ENCODE measurements at places on chromosomes 12 and 14.

DNA sequence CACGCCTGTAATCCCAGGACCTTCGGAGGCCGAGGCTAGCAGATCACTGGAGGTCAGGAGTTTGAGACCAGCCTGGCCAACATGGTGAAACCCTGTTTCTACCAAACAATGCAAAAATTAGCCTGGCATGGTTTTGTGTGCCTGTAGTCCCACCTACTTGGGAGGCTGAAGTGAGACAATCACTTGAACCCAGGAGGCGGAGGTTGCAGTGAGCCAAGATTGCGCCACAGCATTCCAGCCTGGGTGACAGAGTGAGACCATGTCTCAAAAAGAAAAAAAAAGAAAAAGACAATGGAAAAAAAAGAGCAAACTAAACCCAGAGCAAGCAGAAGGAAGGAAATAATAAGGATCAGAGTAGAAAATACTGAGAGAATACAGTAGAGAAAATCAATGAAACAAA is 5.4 kb downstream of the CHURC1 start:
- DNase-seq = no peak

- no peak for DNase-seq
Observed at GRCh38 chr12:92118826-92119536, 26.7 kb downstream of the BTG1 start.

DNA sequence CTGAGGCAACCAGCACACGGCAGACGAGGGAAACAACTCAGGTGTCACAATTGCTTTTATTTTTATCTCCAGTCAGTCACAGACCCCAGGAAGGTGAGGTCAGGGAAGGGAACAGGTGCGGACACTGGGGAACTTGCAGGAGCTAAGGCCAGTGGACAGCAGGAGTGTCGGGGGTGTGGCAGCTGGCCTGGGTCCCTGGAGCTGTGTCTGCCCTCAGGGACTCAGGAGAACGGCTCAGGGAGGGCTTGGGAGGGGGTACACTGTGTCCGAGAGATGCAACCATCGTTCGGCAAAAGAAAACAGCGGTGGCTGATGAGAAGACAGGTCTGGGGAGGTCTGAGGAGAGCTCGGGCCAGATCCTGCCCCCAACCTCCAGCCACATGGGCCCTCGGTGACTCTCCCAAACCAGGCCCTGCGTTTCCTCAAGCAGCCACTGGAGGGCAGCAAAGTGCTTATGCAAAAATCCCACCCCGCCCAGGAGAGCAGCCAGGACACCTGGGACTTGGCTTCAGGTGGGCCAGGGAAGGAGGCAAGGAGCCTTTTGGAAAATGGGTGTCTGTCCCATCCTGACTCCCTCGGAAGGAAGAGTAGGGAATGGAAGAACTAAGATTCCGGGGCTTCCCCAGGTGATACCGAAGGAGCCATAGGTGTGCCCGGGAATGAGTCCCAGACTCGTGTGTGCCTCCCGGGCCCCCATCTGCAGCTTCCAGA is 24.1 kb upstream of the BCDIN3D start:
- peak; percentile 87 for DNase-seq

- no peak for DNase-seq
Observed at GRCh38 chr12:53160000-53160399, 20.5 kb upstream of the ZNF740 start.

DNA sequence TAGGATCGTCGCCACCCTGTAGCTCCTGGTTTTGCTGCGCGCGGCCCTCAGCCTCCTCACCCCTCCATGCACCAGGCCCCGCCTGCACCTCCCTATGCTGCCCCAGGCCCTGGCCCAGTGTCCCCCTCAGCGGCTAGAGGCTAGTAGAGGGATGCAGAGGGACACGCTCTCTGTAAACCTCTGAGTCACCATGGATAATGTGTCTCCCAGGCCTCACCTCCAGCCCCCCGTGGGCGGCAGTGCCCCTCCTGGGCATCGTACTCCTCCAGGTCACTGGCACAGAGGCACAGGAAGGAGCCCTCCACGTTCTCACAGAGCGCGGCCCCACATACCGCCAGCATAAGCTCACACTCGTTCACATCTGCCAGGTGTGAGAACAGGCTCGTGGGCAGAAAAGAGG is 12.3 kb downstream of the ISCA2 start:
- DNase-seq = peak; percentile 26

DNA sequence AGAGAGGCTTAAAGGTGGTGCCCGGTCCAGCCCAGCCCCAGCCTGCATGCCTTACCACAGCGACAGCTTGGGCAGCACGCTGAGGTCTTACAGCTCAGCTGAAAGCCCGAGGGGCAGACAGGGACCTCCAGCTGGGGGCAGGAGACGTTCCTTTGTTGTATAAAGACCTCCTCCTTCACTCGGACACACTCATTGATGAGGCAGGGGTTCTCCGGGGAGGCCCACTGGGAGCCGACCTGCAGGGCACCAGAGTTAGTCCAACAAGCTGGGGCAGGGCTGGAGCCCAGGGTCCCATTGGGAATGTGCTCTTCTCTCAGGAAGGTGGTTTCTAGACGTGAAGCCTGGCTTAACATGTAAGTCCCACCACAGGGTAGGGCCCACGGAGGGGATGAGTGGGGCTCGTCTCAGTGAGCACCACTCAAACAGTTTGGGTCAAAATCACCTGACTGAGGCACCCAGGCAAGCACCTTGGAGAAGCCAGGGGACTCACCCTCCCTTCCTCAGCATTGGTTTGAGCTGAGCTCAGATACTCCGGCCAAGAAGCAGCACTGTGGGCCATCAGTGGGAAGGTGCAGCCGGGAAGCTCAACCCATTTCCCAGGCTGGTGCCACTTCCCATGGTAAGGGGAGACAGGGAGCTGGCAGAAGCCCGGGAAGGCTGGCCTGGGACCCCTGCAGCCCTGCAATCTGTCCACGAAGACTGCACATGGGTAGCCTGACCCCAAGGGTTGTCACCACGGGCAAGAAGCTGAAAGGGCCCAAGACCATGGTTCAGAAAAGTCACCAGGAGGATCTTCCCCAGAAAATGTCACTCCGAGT is 24.3 kb upstream of the ANO2 start:
- no peak for DNase-seq

GRCh38 chr12:12070674-12071656 is at the start of gene BCL2L14:
Gene BCL2L14, plus strand, starts transcription at chr12:12070939. Its CDS starts 8,367 bp downstream, at chr12:12079306.
- no peak for DNase-seq
